ENCODE measurements at places on chromosomes 2 and 18.

DNA sequence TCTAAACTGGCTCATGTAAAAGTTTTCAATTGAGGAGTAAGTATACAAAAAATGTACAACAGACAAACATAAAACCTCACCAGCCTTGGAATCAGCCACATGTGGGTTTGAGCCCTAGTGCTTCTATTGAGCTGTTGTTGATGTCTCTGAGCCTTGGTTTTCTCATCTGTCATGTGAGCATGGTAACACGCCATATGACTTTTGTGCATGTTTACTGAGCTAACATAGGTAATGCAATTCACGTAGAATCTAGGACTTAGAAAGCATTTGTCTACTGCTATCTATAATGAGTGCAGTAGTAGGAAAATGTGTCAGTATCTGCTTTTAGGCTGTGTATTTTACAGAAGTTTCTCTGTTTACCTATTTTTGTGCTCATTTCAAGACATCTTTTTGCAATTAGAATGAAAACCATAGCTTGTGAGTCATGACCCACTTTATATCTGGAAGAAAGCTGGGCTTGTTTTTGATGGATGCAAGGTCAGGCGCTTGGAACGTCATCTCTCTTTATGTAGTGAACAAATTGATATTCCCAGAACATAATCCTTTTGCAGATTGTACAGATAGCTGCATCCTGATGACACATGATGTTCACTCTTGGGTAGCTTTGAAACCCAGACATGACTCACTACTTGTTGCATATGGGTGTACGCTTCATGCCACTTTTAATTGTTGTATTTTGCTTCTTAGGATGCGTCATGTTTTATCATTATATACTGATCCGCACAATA, 94.3 kb downstream of the RNF144A start:
- no peak for DNase-seq

GRCh38 chr18:76432274-76432755, 62.7 kb downstream of the ZNF516 start:
- no peak for DNase-seq

GRCh38 chr2:21395366-21395765, 271.6 kb downstream of the TDRD15 start:
- no peak for DNase-seq

DNA sequence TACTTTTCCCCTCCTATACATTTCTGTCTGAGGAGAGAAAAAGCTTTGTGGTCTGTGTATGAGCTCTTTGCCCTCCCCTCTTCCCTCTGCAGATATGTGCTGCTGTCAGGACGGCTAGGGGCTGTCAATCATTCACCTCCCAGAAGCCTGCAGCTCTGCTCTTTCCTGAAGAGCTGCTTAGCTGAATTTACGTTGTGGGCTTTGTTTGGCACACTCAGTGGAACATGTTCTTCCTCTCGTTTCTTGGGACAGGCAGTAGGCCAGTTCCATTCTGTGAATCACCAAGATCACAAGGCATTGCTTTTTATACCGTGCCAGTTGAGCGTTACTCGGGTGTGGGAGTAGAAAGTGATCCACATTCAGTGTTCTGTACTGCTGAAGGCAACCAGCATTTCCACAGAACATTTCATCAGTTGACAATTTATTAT, 136.7 kb downstream of the LAMA3 start:
- no peak for DNase-seq

- no peak for DNase-seq
These were observed 70.4 kb downstream of the KCTD1 start for GRCh38 chr18:26477828-26478466.

DNA sequence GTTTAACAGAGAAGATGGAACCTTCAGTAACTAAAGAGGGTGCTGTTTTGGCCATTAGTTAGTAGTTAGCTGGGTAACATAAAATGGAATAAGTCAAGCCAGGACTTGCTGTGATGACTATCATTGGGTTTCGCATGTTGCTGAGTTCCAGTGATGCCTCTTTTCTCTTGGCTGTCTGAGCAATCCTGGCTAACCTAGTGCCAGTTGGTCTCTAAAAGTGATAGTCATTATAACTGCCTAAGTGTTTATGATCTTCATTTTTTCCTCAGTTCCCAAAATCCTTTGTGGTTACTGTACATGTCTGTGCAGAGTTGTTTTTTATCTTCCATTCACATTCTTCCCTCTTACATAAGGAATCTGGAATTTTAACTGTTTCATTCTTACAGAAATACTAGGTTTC, 33.4 kb downstream of the WDR43 start:
- DNase-seq, result no peak

DNA sequence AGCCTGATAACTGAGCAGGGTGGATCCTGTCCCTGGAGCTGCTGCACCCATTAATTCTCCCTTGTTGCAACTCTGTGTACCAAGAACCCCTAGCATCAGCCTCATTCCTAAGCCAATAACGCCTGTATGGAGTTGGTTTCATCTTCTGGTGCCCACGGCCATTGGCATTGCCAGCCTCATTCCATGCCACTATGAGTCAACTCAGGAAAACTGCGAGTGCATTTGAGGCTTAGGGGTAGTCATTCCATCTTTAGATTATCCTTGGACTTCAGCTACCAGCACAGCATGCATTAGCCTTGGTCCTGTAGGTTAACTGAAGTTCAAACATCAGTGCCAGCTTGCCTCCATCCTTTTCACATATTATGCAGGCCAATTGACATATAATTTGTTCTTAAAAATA, 1.4 kb upstream of the TRIM54 start:
- no peak for DNase-seq

DNA sequence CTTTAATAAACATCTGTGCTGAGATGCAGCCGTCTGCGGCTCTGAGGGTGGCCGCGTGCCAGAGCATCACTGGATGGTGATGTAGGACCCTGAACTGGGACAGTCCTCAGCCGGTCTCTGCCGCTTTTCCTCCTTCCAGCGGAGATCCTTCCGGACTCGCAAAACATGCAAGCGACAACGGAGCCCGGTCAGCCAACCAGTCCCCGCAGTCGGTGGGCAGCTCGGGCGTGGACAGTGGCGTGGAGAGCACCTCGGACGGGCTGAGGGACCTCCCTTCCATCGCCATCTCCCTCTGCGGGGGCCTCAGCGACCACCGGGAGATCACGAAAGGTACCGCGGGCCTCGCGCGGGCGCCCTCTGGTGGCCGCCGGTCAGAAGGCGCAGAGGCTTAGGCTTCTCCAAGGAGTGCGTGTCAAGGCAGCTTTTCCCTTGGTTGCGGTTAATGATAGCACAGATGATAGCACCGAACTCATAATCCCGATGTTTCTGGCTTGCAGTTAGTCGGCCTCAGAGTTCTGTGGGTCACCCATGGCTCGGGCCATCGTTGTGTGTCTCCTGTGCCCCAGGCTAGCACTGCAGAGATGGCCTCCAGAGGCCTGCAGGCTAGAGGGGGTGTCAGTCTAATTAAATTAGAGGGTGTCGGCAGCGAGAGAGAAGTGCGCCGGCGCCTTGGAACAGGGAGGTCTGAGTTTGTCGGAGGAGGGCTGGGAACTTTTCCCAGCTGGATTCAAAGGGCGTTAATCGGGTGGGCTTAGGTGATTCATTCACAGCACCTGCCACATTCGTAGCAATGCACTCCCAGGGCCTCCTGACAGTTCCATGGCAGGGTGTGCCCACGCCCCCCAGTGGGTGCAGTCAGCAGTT, 38.5 kb downstream of the LPIN1 start:
- DNase-seq, result no peak

- DNase-seq, result no peak
These were observed 362.2 kb upstream of the SLC14A2 start for GRCh38 chr18:45253056-45253565.

- no peak for DNase-seq
These were observed 41.1 kb downstream of the IWS1 start for GRCh38 chr2:127485051-127485693.

DNA sequence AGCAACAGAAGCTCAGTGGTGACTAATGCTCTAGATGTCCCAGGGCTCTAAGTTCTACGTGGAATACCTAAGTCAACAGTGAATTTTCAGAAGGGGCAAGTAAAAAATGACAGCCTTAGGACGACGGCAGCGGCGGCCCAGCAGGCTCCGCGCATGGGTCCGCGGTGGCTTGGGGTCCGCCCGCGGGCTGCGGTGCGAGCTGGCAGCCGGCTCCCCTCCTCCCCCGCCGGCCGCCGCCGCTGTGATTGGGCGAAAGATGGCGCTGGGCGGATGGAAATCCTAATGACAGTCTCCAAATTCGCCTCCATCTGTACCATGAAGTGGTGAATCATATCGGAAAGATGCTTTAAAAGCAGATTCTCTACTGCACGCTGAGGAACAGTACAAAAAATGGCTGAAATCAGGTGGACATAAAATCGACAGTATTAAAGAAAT, 74.7 kb downstream of the HNRNPLL start:
- DNase-seq, result peak; percentile 67

GRCh38 chr2:181781078-181781786, 100.9 kb upstream of the NEUROD1 start:
- DNase-seq, result no peak

- DNase-seq, result no peak
These were observed 10.7 kb downstream of the FN1 start for GRCh38 chr2:215425021-215425782.

GRCh38 chr2:105781274-105781978, 36.7 kb downstream of the NCK2 start:
- no peak for DNase-seq

- no peak for DNase-seq
These were observed 32.4 kb downstream of the NTSR2 start for GRCh38 chr2:11637546-11637945.

DNA sequence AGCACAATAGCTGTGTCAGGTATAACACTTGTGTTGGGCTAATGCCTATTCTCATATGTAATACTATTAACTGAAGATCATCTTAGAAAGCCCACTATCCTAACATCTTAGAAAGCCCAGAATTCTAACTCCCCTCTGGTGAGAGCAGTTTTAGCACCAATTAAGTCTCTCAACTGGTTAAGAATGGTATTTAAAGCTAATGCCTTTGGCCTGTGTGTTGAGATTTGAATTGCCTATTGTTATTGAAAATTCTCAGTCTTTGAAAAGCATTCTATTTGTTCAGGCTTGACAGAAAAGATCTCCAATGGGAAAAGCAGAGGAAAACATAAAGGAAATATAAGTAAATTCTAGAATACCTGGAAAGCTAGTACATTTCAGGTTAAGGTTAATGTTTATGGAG, 352.5 kb downstream of the ARHGAP15 start:
- no peak for DNase-seq

DNA sequence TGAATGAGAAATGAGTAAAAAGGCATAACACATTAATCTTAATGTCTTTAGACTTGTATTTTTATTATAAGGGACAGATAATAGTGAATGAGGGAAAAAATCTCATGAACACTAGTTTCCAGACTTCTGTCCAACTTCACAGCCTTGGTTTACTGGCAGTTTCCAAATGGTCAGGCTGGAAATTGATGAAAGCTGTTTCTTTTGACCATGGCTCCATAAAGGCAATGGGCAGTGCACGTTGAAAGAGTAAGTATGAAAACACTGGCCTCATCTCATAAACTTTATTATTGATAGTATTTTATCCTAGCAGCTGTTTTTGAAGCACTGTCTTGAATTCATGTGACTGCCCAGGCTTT, 23.1 kb downstream of the BCL2L11 start:
- no peak for DNase-seq

GRCh38 chr2:119369845-119370244, 3.1 kb downstream of the DBI start:
- no peak for DNase-seq

DNA sequence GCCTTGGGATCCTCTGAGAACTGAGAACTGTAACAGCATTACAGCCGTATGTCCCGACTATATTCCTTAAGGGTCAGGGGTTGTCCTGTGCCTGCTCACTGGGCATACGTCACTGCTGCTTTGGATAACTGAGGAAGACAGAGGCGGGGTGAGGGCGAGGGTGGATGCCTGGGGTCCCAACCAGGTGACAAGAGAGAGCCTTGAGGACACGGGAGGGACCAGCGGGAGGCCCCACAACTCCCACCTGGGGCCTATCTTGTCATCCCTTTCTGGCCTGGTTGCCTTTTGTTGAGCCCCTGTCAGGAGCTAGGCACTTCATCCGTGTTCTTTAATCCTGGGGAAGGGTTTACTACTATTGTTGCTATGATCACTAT, 28.8 kb downstream of the INPP5D start:
- no peak for DNase-seq

DNA sequence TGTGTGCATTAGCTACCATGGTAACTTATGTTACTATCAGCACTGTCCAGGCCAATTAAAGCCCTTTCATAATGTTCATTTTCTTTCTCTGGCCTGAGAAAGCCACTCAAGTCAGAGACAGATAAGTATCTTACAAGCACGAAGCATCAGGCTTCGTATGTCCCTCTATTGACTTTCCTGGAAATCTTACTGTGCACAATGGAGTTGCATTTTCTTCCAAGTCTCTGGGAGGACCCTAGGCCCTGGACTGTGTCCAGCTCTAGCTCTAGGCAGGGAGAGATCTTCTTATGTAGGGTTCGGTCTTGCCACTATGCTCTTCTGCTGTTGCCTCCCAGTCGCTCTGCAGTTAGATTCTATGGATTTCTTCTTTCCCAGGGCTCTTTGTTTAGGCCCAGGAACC, 40.0 kb upstream of the ITGA6 start:
- DNase-seq, result no peak

GRCh38 chr2:235647877-235648276, 154.0 kb downstream of the AGAP1 start:
- DNase-seq, result no peak

DNA sequence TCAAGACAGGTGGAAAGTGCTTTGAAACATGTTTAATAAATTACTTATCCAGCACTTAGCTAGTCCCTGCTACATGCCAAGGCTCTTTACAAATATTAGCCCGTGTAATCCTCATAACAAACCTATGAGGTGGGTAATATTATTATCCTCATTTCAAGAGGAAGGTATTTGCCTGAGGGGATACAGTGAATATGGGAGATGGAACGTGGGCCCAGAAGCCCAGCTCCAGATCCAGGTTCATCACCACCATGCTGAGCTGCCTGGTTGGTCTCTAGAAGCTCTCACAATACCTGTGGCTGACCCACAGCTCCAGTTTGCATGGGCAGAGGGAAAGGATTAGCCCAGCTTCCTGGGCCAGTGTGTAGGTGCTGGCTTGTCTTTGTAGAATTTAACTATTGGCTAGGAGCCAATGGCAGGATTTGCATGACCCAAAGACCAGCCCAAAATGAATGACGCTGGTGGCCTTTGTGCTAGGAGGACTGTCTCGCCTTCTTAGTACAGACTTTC, 61.6 kb upstream of the ATP8B1 start:
- no peak for DNase-seq

DNA sequence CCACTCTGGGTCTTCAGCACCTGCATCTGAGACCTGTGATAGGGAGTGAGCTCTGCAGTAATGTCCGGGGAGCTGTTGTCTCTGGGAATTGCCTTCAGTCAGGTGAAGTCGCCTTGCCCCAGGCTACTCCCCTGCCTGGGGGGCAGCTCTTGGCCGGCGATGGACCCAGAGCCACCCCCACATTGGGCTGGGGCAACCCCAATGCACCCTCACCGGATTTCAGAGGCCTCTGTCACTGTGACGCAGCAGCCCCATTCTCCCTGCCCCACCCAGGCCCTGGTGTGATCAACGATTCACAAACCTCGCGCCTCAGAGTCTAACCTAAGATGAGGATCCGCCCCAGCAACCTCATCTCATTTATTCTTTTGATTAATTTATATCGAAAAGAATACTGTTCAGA, 303.6 kb downstream of the NDUFA10 start:
- no peak for DNase-seq
